CD4-positive, alpha-beta T cell treated with Interleukin-6 for 4 hours (primary cell): ENCODE measurements at places on chromosomes 16 and 17.
A peak's percentile ranks its signal among the peaks of the same experiment; 100 is the strongest.

- no peak for DNase-seq
Measured at GRCh38 chr17:13520899-13521572, 80.7 kb downstream of the HS3ST3A1 start.

GRCh38 chr16:46920402-46921068 is 36.4 kb downstream of the GPT2 start:
- no peak for DNase-seq

GRCh38 chr17:76968707-76969597 is 100.7 kb downstream of the MGAT5B start:
- DNase-seq = peak; percentile 58

- DNase-seq = no peak
Measured at GRCh38 chr17:27947005-27947406, 53.8 kb upstream of the LYRM9 start.

- DNase-seq = no peak
Measured at GRCh38 chr16:75584108-75584507, 17.9 kb downstream of the GABARAPL2 start.

DNA sequence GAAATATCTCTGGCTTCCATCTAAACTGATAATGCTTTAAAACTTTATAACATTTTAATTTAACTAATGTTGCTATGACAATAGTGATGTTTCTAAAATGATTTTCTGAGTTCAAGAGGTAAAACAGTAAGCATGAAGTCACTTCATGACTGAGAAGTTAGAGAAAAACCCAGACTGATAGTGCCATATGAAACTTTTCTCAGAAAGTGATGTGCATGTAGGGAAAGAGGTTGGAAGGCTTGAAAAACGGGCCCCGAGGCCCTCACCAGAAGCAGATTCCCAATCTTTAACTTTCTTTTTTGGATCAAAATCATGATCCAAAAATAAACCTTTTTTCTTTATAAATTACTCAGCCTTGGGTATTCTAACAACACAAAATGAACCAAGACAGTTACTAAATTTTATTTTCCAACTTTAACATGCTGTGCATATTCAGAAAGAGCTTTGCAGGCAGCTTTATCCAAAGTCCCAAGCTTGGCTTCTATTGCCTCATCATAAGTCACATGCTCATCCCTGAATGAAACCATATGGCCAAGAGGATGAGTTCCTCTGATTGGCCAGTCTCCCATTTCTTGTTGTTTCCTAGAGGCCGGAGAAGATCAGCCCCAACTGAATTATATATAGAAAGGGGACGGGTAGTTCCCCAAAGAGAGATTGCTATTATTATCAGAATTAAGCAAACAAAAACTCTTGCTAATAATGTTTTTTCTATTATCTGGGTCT is 357.6 kb upstream of the SALL1 start:
- DNase-seq = no peak

- no peak for DNase-seq
Measured at GRCh38 chr17:42025936-42026335, 6.0 kb downstream of the NKIRAS2 start.

- no peak for DNase-seq
Measured at GRCh38 chr17:42571435-42572225, 4.7 kb downstream of the MLX start.

GRCh38 chr16:35525979-35526590 is 2066.7 kb downstream of the TP53TG3F start:
- DNase-seq = no peak

GRCh38 chr17:11924076-11924475 is 73.2 kb downstream of the ZNF18 start:
- DNase-seq = no peak

DNA sequence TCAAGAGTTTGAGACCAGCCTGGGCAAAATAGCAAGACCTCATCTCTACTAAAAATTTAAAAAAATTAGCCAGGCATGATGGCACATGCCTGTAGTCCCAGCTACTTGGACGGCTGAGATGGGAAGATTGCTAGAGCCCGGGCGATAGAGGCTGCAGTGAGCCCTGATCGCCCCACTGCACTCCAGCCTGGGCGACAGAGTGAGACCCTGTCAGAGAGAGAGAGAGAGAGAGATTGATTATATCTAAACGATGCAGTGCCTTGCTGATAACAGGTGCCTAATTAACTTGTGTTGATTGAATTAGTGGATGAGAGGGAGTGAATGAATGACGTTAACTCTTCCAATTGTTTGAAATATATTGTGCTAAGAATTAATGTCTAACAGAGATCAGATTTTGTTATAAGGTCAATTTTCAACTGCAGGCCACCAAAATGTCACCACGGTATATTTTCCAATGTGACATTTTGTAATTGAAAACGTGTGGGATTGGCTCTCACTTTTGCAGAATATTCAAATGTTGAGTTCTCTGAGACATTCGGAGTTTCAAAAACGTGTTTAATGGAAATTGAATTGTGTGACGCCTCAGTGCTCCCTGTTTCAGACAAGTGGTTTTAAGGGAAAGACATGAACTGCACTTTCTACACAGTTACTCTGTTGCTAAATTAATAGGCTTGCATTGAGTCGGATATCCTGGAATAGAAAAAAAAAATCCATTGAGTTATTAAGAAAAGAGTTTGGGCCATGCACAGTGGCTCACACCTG is 53.6 kb downstream of the ABAT start:
- DNase-seq = no peak

DNA sequence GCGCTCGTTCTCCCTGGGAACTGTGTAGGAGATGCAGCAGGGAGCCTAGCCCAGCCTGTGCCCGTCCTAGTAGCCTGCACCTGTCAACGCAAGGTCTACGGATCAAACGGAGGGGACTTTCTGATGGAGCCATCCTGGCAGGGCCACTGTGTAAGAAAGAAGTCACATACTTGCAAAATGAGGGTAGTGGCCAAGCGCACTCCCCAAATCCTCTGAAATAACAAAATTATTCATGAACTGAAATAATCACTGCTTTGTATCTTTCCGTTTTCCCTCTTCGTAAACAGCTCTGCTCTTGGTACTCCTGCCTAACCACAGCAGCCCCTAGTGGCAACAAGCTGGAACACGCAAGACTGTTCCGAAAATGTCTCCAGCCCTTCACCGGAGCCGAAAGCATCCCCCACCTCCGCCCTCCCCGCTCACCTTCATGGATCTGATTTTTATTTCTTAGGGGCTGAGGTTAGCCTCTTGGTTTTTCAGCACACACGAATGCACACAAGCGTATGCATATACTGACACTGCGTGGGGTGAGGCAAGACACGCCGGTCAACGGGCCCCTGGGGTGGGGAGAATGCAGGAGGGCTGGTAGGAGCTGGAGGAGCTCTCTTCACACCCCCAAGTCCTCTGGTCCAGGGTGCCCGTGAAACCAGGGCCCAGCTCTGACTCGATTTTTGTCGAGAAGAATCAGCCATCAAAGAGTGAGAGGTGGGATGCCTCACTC is 100.8 kb downstream of the ABCC12 start:
- no peak for DNase-seq

- no peak for DNase-seq
Measured at GRCh38 chr17:31425282-31426040, 34.0 kb downstream of the RAB11FIP4 start.

GRCh38 chr17:26782153-26782552 is 511.8 kb upstream of the WSB1 start:
- DNase-seq = no peak
